ENCODE measurements at places on chromosomes 3 and 15. TPM values are rescaled to one million over a fixed set of nuclear protein-coding genes. Genes with fewer than 3 reads are reported as not detected.

MOBP gene
- total RNA-seq: not detected

KCNAB1 gene
- total RNA-seq: under 0.01 TPM

P2RY13 gene
- total RNA-seq: not detected

SMCO1 gene
- not detected for total RNA-seq

OR5H14 gene
- total RNA-seq: not detected

A4GNT gene
- total RNA-seq: not detected

TRH gene
- not detected for total RNA-seq

SERPINI2 gene
- not detected for total RNA-seq

LRRN1 gene
- under 0.01 TPM for total RNA-seq

GRCh38 chr3:77190374-77190773 is 150.5 kb downstream of the ROBO2 start:
- no peak for DNase-seq
- no peaks in the 10 kb centered on the region for H3K36me3 ChIP-seq
- no peaks in the 10 kb centered on the region for H3K27me3 ChIP-seq
- H3K27ac ChIP-seq: no peak overlapping the region

DNA sequence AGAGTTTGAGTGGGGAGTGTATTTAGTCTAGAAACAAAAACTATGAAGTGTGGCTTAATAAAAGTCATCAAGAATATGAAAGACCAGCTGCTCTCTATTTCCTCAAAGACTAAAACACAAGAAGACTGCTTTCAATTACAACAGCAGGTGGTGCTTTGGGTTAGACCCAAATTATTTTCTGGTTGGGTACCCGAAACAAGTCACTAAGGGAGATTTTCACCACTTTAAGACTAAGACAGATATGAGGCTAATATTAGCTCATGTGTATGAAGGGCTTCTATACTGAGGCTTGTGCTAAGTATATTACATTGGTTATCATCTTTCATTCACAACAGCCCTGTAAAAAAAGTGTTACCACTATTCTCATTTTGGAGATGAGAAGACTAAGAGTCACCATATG is 43.1 kb downstream of the COL8A1 start:
- no peaks in the 10 kb centered on the region for H3K27me3 ChIP-seq
- no peak for DNase-seq
- H3K27ac ChIP-seq: no peak overlapping the region
- no peak overlapping the region for H3K4me3 ChIP-seq

DNA sequence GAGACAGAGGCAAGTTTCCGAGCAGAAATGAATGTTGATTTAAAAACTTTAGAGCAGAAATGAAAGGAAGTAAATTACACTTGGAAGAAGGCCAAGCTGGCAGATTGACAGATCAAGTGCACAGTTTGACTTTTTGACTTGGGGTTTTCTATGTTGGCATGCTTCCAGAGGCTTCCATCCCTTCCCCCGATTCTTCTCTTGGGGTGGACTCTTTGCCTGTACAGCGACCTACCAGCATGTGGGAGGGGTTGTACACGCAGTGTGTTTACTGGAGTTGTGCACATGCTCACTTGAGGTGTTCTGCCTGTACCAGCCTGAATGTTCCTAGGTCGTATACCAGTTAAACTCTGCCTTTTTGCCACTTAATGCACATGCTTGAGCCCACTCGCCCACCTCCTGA is 701.5 kb upstream of the GBE1 start:
- no peaks in the 10 kb centered on the region for H3K36me3 ChIP-seq
- H3K27me3 ChIP-seq: no peaks in the 10 kb centered on the region
- H3K27ac ChIP-seq: no peak overlapping the region
- no peak for DNase-seq
- no peak overlapping the region for H3K4me3 ChIP-seq

- no peaks in the 10 kb centered on the region for H3K4me1 ChIP-seq
- H3K4me3 ChIP-seq: no peak overlapping the region
- H3K36me3 ChIP-seq: no peaks in the 10 kb centered on the region
- H3K27me3 ChIP-seq: peaks cover 46% of the 10 kb centered on the region
- no peak for DNase-seq
- H3K27ac ChIP-seq: no peak overlapping the region
These were observed 13.1 kb upstream of the PLA2G4D start for GRCh38 chr15:42107473-42107872.

DNA sequence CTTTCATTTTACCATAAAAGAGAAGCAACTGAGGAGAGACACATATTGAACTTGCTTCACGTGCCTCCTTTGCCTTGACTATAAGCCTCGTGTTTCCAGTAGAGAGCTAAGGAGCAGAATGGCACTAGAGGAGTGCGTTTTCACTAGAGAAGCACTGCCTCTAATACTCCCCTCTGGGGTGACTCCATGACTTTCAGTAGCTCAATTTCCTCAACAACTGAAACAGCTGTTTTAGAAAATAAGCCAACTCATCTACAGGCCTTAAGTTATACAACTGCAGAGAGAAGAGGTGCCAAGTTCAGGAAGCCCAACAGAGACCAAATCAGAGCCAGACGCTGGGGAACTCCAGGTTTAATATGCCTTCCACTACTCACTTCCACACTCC is 1.9 kb downstream of the UBP1 start:
- peaks cover 5% of the 10 kb centered on the region for H3K4me1 ChIP-seq
- peak overlapping the region; percentile 18 for H3K27ac ChIP-seq
- H3K4me3 ChIP-seq: peak overlapping the region; percentile 73
- no peaks in the 10 kb centered on the region for H3K36me3 ChIP-seq

DNA sequence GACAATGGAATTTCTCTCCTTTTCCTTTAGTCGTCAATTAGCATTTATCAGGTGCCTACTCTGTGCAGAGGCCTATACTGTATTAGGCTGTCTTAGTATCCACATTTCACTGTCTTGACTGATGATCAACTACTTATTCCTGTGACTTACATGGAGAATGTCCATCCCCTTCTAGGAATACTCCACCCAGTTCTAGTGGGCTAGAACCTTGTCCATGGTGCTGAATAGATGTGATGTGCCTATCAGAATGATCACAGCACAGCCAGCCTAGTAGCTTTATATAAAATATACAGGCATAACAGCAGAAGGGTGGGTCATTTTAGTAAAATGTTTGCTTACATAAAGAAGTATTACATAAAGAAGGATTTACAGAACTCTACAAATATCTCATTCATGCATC is 621.4 kb downstream of the PDCD6IP start:
- H3K27ac ChIP-seq: no peak overlapping the region
- H3K27me3 ChIP-seq: no peaks in the 10 kb centered on the region
- H3K4me3 ChIP-seq: no peak overlapping the region
- no peaks in the 10 kb centered on the region for H3K4me1 ChIP-seq

DNA sequence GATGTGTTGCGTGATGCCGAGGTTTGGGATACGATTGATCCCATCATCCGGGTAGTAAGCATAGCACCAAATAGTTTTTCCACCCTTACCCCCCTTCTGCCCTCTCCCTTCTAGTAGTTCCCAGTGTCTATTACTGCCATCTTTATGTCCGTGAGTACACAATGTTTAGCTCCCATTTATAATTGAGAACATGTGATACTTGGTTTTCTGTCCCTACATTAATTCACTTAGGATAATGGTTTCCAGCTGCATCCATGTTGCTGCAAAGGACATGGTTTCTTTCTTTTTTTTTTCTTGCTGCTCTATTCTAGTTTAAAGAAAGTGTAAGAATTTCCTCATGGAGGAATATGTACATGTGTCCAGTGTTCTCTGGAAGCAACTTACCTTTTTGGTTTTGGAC is 51.8 kb downstream of the NSUN3 start:
- no peak overlapping the region for H3K4me3 ChIP-seq
- DNase-seq: no peak
- no peaks in the 10 kb centered on the region for H3K27me3 ChIP-seq
- H3K4me1 ChIP-seq: no peaks in the 10 kb centered on the region
- peaks cover 2% of the 10 kb centered on the region for H3K36me3 ChIP-seq

GRCh38 chr3:156516961-156517360 is 38.0 kb downstream of the SSR3 start:
- no peak for DNase-seq
- H3K36me3 ChIP-seq: no peaks in the 10 kb centered on the region
- no peak overlapping the region for H3K27ac ChIP-seq

DNA sequence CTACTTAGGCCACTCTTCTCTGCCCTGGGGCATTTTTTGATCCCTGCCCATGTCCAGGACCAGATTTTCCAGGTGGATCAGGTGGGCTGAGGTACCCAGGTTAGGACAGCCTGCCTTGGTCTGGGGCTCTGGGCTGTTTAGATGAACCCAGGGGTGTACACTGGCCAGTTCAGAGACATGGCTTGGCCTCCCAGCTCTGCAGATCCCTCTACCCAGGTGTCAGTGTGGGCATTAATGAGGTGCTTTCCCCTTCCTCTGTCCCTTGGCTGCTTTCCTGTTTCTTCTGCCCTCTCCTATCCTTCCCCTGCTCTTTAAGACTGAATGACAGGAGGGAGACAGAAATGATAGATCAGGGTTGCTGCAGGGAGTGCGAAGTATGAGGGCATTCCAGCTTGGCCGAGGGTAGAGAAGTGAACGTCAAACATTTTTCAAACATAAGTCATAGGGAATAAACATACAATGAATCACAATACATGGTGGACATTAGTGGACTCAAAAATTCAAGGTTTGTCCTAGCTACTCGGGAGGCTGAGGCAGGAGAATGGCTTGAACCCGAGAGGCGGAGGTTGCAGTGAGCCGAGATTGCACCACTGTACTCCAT is 30.5 kb downstream of the RTP1 start:
- H3K36me3 ChIP-seq: no peaks in the 10 kb centered on the region
- no peaks in the 10 kb centered on the region for H3K27me3 ChIP-seq
- peak; percentile 86 for DNase-seq
- H3K27ac ChIP-seq: peak overlapping the region; percentile 8

DNA sequence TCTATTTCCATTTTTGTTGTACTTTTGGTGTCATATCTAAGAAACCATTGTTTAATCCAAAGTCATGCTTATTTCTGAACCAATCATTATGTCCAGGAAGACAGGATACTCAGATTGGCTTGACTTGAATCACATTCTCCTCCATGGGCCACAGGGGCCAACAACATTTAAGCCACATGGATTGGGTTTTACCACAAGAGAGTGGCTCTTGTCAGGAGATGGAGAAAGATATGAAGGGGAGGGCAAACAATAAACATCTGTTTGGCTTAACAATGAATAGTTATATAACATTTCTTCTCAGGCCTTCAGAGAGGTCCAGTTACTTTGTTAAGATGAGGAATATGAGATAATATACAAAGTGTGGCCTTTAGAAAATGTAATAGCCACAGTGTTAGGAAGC is 44.6 kb downstream of the GXYLT2 start:
- H3K27ac ChIP-seq: no peak overlapping the region
- no peak for DNase-seq
- no peaks in the 10 kb centered on the region for H3K27me3 ChIP-seq

DNA sequence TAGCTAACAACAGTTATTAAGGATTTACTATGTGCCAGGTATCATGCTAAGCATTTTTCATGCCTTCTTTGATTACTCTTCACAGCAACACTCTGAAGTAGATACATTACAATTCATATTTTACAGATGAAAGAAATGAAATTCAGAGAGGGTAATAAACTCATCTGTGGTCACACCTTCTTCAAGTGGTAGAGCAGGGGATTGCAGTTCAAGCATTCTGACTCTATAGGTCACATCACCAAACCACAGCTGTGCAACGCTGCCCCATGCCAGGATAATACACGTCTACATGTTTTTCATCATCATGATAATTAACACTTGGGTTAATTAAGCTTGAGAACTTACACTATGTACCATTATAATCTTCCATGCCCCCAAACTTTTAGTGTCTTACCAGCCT is 98.5 kb downstream of the LRRC3B start:
- no peak overlapping the region for H3K27ac ChIP-seq
- H3K4me1 ChIP-seq: no peaks in the 10 kb centered on the region
- no peaks in the 10 kb centered on the region for H3K27me3 ChIP-seq
- no peak overlapping the region for H3K4me3 ChIP-seq

- H3K4me3 ChIP-seq: no peak overlapping the region
- H3K27me3 ChIP-seq: no peaks in the 10 kb centered on the region
- no peaks in the 10 kb centered on the region for H3K36me3 ChIP-seq
These were observed 34.8 kb upstream of the CD47 start for GRCh38 chr3:108125550-108126071.

- H3K36me3 ChIP-seq: no peaks in the 10 kb centered on the region
- H3K4me1 ChIP-seq: peaks cover 5% of the 10 kb centered on the region
- no peak overlapping the region for H3K4me3 ChIP-seq
- no peak for DNase-seq
- H3K27ac ChIP-seq: no peak overlapping the region
- H3K27me3 ChIP-seq: no peaks in the 10 kb centered on the region
These were observed 301.4 kb upstream of the TGFBR2 start for GRCh38 chr3:30305021-30305420.

DNA sequence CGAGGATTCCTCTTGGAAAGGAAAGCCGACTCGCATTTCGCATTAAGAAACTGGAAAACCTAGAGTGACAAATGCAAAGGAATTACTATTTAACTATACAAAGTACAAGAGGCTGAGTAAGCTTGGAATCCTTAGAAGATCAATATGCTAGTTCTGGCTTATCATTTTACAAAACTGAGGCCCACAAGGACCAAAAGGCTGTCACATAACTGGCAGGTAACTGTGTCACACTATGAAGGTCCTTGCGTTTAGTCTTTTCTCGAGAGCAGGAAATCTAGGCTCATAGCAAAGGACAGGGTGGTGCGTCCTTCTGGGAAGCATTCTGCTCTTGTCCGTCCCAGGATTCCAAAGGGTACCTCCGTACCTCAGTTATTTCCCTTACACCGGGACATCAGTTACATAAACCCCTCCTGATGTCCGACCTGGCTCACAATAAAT is 629 bp downstream of the RPL24 start:
- H3K36me3 ChIP-seq: peaks cover 27% of the 10 kb centered on the region
- no peaks in the 10 kb centered on the region for H3K27me3 ChIP-seq
- peaks cover under 1% of the 10 kb centered on the region for H3K4me1 ChIP-seq
- no peak for DNase-seq

DNA sequence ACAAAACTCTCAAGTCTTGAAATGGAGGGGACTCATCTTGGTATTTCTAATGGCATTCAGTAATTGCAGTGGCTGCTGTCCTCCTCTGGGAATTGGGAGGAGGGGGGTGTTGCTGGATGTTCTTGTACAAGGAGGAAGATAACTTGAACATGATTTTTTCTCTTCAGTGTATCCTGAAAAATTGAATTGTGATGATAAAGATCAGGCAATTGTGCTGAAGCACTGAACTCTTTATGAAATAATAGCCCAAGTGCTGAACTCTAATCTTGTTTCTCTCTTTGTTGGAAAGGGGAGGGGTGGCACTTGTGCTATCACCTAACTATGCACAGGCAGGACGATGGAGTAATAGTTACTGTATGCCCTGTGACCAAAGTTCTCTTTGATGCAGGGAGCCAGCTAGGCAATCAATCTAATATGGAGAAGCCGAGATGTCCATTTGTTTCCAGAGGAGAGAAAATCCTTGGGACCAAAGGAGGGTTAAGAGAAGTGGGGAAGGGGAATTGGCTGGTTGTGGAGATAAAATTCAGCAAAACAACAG is 68.1 kb upstream of the ATP2C1 start:
- H3K4me3 ChIP-seq: no peak overlapping the region
- DNase-seq: no peak
- H3K27me3 ChIP-seq: no peaks in the 10 kb centered on the region
- H3K4me1 ChIP-seq: no peaks in the 10 kb centered on the region
- H3K27ac ChIP-seq: no peak overlapping the region
- no peaks in the 10 kb centered on the region for H3K36me3 ChIP-seq

GRCh38 chr3:120762615-120763014 is 20.1 kb downstream of the GTF2E1 start:
- H3K27me3 ChIP-seq: no peaks in the 10 kb centered on the region
- H3K4me1 ChIP-seq: peaks cover 7% of the 10 kb centered on the region
- DNase-seq: peak; percentile 68
- no peaks in the 10 kb centered on the region for H3K36me3 ChIP-seq
- no peak overlapping the region for H3K4me3 ChIP-seq

Measured in IMR-90 (cell line).